Left ventricle myocardium superior (tissue), 1 donor: ENCODE measurements at places on chromosomes 1 and 21. TPM values are rescaled to one million over a fixed set of nuclear protein-coding genes. Genes with fewer than 3 reads are reported as not detected.

- peak; percentile 80 for DNase-seq
These were observed 30.2 kb downstream of the ADARB1 start for GRCh38 chr21:45104560-45104959.

DNA sequence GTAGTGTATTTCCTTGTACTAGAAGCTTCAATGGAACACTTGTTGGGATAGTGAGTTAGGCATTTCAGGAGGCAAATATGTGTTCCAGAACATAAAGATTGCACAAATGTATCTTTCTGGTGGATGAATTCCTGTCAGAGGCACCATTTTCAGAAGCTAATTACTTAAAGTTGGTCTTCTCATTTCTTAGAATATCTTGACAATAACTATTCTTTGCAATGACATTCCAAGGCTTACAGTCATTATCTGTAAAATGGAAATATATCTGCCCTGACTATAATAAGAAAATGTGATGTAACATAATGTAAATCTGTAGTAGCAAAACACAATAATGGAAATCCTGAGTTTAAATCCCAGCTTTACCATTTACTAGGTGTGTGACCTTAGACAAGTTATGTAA lies 2.7 kb downstream of the VCAM1 start:
- no peak for DNase-seq

GRCh38 chr1:56258371-56258770 lies 321.0 kb downstream of the PLPP3 start:
- no peak for DNase-seq

- no peak for DNase-seq
These were observed 62.6 kb downstream of the SPAG17 start for GRCh38 chr1:118122234-118123004.

GRCh38 chr1:109642626-109643025 lies 13.3 kb upstream of the GSTM4 start:
- no peak for DNase-seq

DNA sequence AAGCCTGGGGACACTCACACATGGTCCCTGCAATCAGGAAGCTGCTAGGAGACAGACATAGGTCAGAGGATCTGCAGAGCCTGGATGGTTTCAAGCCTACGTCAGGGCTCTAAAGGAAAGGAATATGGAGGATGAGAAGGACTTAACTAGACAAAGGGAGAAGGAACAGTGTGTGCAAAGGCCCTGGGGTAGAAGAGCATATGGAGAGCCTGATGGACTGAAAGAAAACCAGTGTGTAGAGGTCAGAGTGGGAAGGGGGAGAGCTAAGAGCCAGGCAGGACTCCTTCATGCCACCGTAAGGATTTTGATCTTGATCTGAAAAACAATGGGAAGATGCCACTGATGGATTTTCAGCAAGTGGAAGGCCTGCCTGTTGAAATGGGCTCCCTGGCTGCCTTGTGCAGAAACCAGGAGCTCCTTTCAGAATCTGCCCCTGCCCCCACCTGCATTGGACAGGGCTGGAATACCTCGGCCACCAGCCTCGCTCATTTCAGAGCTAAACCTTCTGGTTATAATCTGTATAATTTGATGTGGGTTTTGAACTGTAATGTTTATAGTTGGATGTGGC lies 8.6 kb downstream of the FHAD1 start:
- DNase-seq: no peak

GRCh38 chr1:61085206-61085982 lies 3.0 kb downstream of the NFIA start:
- no peak for DNase-seq

- no peak for DNase-seq
These were observed 224.4 kb downstream of the PTPRU start for GRCh38 chr1:29460694-29461093.

DNA sequence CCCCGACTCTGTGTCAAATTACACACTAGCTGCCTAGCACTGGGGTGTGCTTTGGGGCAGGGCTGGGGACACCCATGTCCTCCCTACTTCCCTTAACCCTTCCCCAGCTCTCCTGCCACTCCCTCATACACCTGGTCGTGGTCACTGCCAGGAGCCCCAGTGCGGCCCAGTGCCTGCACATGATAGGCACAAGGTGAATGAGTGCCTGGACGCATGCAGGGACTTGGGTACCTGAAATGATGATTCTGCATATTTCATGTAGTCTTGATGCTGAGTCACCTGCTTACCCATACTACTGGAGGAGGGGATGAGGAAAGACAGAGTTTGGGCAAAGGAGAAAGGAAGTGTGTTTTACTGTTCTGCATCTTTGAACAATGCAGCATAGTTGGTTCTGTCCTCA lies 1.5 kb upstream of the VANGL2 start:
- no peak for DNase-seq

- no peak for DNase-seq
These were observed 3.0 kb upstream of the TMEM54 start for GRCh38 chr1:32903991-32904785.

ADGRL2 gene
- total RNA-seq: 48.1 TPM

DNAJC28 gene
- total RNA-seq: 6.7 TPM

CCDC27 gene
- total RNA-seq: not detected

LYST gene
- 11.9 TPM for total RNA-seq
